ENCODE measurements at places on chromosomes 7 and 10. TPM values are rescaled to one million over a fixed set of nuclear protein-coding genes. Genes with fewer than 3 reads are reported as not detected.

RBP3 gene
- total RNA-seq, result not detected

INPP5A gene
- 9.1 TPM for total RNA-seq

GRCh38 chr10:65394502-65395297, 1531.1 kb upstream of the LRRTM3 start:
- H3K27me3 ChIP-seq, result no peaks in the 10 kb centered on the region
- H3K36me3 ChIP-seq, result no peaks in the 10 kb centered on the region
- no peak for DNase-seq

GRCh38 chr10:47079204-47079580, 168.0 kb downstream of the PTPN20 start:
- no peaks in the 10 kb centered on the region for H3K4me1 ChIP-seq
- no peaks in the 10 kb centered on the region for H3K36me3 ChIP-seq
- no peaks in the 10 kb centered on the region for H3K27me3 ChIP-seq
- no peak overlapping the region for H3K27ac ChIP-seq
- H3K4me3 ChIP-seq, result no peak overlapping the region

GRCh38 chr7:108286290-108286904, 156.2 kb upstream of the LAMB4 start:
- H3K4me3 ChIP-seq, result no peak overlapping the region
- H3K27ac ChIP-seq, result no peak overlapping the region
- H3K4me1 ChIP-seq, result no peaks in the 10 kb centered on the region

- no peak for DNase-seq
- peaks cover 1% of the 10 kb centered on the region for H3K4me1 ChIP-seq
- H3K27me3 ChIP-seq, result no peaks in the 10 kb centered on the region
- H3K27ac ChIP-seq, result no peak overlapping the region
Observed at GRCh38 chr7:25694699-25695098, 457.3 kb upstream of the NFE2L3 start.

GRCh38 chr10:22833353-22833752, 94.5 kb upstream of the ARMC3 start:
- H3K27ac ChIP-seq, result no peak overlapping the region
- no peak for DNase-seq
- H3K36me3 ChIP-seq, result no peaks in the 10 kb centered on the region
- no peak overlapping the region for H3K4me3 ChIP-seq

DNA sequence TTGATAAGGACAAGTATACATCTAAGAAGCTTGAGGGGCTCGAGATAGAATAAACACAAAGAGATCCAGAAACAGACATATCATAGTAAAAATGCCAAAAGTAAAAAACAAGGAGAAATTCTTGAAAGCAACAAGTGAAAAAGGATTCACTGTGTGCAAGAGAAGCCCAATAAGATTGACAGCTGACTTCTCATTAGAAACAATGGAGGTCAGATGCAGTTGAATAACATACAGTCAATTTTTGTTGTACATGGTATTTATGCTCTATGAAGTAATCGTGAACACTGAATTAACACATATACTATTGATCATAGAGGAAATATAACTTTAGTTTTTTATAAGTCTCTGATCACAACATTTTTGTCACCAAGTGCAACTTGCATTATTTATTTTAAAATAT, 982.8 kb upstream of the SORCS1 start:
- no peak overlapping the region for H3K27ac ChIP-seq
- no peak overlapping the region for H3K4me3 ChIP-seq
- no peaks in the 10 kb centered on the region for H3K27me3 ChIP-seq
- no peaks in the 10 kb centered on the region for H3K36me3 ChIP-seq

DNA sequence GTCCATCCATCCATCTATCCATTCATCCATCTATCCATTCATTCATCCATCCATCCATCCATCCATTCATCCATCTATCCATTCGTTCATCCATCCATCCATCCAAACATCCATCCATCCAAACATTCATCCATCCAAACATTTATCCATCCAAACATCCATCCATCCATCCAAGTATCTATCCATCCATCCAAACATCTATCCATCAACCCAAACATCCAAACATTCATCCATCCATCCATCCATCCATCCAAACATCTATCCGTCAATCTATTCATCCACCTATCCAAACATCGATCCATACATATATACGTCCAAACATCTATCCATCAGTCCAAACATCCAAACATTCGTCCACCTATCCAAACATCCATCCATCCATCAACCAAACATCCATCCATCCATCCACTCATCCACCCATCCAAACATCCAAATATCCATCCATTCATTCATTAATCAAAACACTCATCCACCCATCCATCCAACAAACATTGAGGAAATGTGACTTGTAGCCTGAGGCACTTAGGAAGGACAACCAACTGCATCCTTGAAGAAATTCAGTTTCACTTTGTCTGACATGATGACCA, 28.8 kb upstream of the MYH16 start:
- no peaks in the 10 kb centered on the region for H3K4me1 ChIP-seq
- H3K4me3 ChIP-seq, result no peak overlapping the region
- DNase-seq, result no peak
- H3K27ac ChIP-seq, result no peak overlapping the region
- H3K27me3 ChIP-seq, result 0 out of 2 replicates have a peak, but pooled peaks cover 2% of the 10 kb centered on the region
- H3K36me3 ChIP-seq, result no peaks in the 10 kb centered on the region

GRCh38 chr10:85781404-85781803, 585.2 kb downstream of the GRID1 start:
- H3K4me3 ChIP-seq, result no peak overlapping the region
- H3K27ac ChIP-seq, result no peak overlapping the region
- H3K27me3 ChIP-seq, result no peaks in the 10 kb centered on the region
- H3K4me1 ChIP-seq, result peaks cover 2% of the 10 kb centered on the region

GRCh38 chr10:95664543-95664942, 8.0 kb upstream of the ALDH18A1 start:
- H3K27me3 ChIP-seq, result no peaks in the 10 kb centered on the region
- H3K36me3 ChIP-seq, result no peaks in the 10 kb centered on the region
- no peak for DNase-seq
- H3K4me3 ChIP-seq, result no peak overlapping the region
- no peaks in the 10 kb centered on the region for H3K4me1 ChIP-seq
